ENCODE measurements at places on chromosomes 16 and 17.

DNA sequence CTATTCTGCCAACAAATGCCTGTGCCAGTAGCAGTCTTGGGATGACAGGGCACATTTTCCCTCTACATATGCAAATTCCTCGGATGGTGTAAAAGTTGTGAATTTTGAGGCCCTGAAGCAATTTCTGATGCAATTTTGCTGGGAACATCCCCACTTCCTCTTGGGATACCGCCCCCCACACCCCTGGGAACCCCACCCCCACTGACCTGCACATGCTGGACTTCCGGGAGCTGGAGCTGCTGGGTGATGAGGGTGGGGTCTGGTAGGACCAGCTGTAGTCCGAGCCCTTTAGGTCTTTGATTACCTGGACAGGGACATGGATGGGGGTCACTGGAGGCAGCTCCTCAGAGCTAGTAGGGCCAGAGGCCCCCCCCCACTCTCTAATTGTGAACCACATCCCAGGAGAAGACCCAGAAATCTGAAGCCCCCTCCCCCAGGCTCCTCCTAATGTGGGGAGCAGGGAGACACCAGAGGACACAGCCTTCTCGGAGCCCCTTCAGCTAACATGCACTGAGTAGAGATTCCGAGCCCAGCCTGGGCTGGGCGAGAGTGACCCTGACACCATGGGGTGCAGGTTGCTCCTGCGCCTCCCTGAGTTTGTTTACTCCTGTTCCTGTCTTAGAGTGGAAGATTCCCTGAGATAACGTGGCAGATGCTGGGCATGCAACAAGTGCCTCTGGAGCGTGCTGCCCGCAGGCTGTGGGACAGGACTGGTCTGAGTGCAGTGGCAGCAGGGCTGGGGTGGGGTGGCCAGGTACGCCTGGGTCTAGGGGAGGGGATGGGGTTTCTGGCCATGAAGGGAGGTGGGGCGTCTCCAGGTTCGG is 9.0 kb downstream of the MTSS2 start:
- no peak for DNase-seq

DNA sequence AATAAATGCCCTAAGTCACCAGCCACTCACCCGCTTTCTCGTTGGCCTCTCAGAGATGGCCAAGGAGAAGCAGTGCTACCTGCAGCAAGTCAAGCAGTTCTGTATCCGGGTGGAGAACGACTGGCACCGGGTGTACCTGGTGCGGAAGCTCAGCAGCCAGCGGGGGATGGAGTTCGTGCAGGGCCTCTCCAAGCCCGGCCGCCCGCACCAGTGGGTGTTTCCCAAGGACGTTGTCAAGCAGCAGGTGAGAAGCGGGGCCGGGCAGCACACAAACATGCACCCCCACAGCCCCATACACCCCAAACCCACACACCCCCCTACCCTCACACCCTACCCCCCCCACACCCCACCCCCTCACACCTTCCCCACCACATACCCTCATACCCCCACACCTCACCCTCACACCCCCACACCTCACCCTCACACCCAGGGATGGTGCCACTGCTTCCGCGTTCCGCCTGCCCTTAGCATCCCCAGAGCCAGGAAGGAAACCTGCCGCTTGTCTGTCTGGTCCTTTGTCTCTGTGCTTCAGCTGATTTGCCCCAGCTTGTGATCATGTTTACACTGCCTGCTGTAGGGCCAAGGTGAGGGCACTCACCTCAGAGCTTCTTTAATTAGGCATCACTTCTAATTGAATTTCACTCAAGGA is 41.9 kb upstream of the ENDOV start:
- DNase-seq: no peak

- no peak for DNase-seq
These were observed 50.8 kb upstream of the PVALEF start for GRCh38 chr17:81114351-81115093.

GRCh38 chr16:70736465-70737376 is 50.9 kb upstream of the MTSS2 start:
- DNase-seq: no peak

DNA sequence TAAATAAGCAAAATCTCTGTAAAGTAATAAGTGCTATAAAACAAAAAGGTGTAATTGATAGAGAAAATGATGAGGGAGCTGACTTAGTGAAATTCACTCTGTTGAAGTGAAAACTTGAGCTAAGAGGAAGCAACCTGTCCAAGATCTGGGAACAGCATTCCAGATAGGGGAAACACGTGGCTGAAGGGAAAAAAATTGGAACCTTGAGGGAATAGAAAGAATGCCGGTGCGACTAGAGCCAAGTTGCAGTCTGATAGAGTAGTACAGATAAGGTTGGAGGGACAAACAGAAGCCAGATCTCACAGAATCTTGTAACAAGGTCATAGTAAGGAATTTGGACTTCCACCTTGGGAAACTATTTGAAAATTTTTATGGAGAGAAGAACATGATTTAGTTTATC is 623 bp upstream of the DDX52 start:
- peak; percentile 38 for DNase-seq

DNA sequence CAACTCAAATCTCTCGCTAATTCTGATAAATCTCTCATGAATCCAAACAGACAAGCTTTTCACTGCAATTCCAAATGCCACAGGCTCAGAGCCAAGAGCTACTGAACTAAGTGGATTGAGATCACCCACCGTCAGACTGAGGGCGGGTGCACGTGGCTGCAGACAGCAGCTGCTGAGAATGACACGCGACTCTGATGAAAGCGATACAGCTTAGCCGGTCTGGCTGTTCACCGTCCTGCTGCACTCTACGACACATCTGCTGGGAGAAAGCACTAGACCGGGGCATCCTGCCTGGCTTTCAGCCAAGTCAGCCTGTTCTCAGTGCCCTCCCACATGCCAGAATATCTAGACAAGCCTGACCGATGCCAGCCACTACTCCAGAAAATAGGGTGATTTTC is 42.6 kb downstream of the KLHDC4 start:
- DNase-seq: peak; percentile 45

- DNase-seq: no peak
These were observed 40.7 kb downstream of the FOXK2 start for GRCh38 chr17:82560252-82560642.

GRCh38 chr17:19720631-19721426 is 4.4 kb upstream of the SLC47A2 start:
- peak; percentile 79 for DNase-seq

GRCh38 chr17:46879101-46879500 is 27.7 kb downstream of the WNT9B start:
- DNase-seq: no peak

DNA sequence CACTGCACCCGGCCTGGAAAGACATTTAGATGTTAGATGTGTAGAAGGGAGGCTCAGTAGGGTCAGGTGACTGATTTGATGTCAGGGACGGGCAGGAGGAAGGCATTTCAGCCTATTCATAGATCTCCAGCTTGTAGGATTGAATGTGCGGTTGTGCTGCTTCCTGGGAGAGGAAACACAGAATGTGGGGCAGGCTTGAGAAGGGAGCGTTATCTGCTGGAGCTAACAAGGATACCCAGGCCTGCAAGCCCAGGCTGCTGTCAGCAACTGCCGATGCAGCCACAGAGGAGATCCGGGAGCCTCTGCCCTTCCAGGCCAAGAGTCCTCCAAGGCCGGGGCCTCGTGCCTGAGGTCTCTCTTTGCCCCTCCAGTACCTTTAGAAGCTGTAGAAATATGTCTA is 205.6 kb downstream of the SPECC1 start:
- no peak for DNase-seq
